Right atrium auricular region (tissue), 2 donors: ENCODE measurements at places on chromosomes 7 and 10. TPM values are rescaled to one million over a fixed set of nuclear protein-coding genes. Genes with fewer than 3 reads are reported as not detected.

COX19 gene
- 5.5 TPM for total RNA-seq

AKR1C3 gene
- total RNA-seq: 42.1 TPM

KIF11 gene
- 1.4 TPM for total RNA-seq

ARHGAP21 gene
- 45.0 TPM for total RNA-seq

XRCC2 gene
- total RNA-seq: 0.48 TPM

- DNase-seq: no peak
- H3K4me1 ChIP-seq: peaks cover 6% of the 10 kb centered on the region
- no peak overlapping the region for H3K27ac ChIP-seq
- no peaks in the 10 kb centered on the region for H3K36me3 ChIP-seq
- no peaks in the 10 kb centered on the region for H3K27me3 ChIP-seq
Observed at GRCh38 chr10:22597138-22597537, 117.2 kb downstream of the PIP4K2A start.

DNA sequence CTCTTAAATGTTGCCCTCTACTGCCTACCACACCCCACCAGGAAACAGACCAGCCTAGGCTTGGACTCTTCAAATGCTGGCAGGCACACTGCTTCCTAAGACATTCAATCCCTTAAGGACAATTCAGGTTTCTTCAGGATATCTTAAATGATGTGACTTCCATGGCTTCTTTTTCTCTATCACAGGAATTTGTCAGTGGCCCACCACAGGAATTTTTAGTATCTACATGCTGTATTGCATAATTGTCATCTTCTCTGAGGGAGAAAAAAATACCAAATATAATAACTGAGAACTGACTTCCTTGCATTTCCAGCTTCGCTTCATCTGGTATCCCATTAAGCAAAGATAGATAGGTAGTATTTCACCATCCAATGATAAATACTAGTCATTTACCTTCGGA is 129.3 kb downstream of the WNT2 start:
- H3K27ac ChIP-seq: no peak overlapping the region
- peaks cover 18% of the 10 kb centered on the region for H3K36me3 ChIP-seq
- H3K4me1 ChIP-seq: no peaks in the 10 kb centered on the region
- no peaks in the 10 kb centered on the region for H3K27me3 ChIP-seq
- no peak overlapping the region for H3K4me3 ChIP-seq
- DNase-seq: no peak

DNA sequence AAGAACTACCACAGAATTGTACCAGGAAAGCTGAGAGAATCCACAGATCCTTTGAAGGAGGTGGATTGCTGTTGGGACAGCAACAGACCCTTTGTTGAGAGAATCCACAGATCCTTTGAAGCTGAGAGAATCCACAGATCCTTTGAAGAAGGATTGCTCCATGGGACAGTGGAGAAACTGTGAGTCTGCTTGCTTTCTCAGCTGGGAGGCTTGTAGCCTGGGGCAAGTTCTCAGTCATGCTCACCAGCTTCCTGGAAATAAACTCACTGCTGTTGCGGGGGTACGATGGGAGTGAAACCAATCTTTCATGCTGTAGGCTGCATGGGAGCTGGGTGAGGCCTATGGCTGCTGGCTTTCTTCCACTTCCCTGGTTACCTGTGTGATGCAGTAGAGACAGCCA is 106.3 kb downstream of the C7orf25 start:
- H3K27ac ChIP-seq: no peak overlapping the region
- no peaks in the 10 kb centered on the region for H3K36me3 ChIP-seq
- no peak overlapping the region for H3K4me3 ChIP-seq
- no peak for DNase-seq
- H3K4me1 ChIP-seq: no peaks in the 10 kb centered on the region

- H3K36me3 ChIP-seq: no peaks in the 10 kb centered on the region
- no peak for DNase-seq
- H3K27me3 ChIP-seq: no peaks in the 10 kb centered on the region
- no peaks in the 10 kb centered on the region for H3K4me1 ChIP-seq
- H3K27ac ChIP-seq: no peak overlapping the region
- H3K4me3 ChIP-seq: no peak overlapping the region
Observed at GRCh38 chr7:134197345-134197744, 70.2 kb downstream of the LRGUK start.

DNA sequence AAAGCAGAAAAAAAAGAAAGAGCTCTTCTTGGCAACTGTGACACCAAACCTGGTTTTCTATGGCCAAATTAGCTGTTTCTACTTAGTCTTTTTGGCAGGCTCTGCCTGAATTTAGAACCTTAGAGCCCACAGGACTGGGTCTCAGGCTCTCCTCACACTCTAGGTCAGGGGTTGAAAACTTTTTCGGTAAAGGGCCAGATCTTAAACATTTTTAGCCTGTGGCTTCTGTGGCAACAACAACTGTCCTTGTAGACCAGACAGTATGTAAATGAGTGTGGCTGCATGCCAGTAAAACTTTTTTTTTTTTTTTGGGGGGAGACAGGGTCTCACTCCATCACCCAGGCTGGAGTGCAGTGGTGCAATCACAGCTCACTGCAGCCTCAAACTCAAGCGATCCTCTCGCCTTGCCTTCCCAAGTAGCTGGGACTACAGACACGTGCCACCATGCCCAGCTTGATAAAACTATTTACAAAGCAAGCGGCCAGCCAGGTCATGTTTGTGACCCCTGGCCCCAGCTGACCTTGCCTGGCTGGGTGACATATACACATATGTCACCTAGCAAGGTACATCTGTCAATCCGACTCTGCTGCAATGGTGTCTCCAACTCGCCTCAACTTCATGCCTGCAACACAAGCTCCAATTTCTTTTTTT is 17.4 kb downstream of the KPNA7 start:
- no peaks in the 10 kb centered on the region for H3K4me1 ChIP-seq
- no peaks in the 10 kb centered on the region for H3K36me3 ChIP-seq
- H3K4me3 ChIP-seq: no peak overlapping the region
- H3K27ac ChIP-seq: no peak overlapping the region
- no peak for DNase-seq
- H3K27me3 ChIP-seq: no peaks in the 10 kb centered on the region

DNA sequence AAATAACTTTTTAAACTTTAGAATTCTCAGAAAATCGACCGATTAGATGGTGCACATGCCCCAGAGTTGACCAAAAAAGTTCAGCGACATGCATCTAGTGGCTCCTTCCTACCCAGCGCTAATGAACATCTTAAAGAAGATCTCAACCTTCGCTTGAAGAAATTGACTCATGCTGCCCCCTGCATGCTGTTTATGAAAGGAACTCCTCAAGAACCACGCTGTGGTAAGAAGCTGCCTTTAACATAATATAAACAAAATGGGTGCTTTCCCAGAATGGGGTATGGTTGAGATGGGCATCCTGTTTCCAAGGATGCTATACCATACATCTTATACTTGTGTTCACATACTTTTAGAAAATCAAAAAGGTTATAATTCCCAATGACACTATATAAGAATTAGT is 24.6 kb downstream of the GLRX3 start:
- H3K36me3 ChIP-seq: peaks cover 44% of the 10 kb centered on the region
- no peak overlapping the region for H3K27ac ChIP-seq
- no peak overlapping the region for H3K4me3 ChIP-seq
- DNase-seq: no peak
- no peaks in the 10 kb centered on the region for H3K27me3 ChIP-seq

DNA sequence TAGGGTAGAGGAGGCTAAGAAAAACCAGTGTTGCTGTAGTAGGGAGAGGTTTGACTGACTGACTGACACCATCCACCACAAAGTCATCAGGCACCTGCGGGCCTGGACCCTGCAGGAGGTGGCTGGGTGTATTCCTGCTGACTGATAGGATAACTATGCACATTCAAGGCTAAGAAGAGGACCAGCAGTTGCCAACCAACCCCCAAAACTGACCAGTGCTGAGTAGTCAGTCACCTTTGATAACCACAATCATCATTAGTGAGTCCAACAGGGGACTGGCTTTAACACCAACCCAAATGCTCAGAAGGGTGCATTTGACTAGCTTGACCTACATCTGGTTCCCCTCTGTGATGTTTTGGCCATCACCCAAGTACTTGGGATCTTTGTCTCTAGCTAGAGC is 30.5 kb downstream of the PLXNA4 start:
- no peak for DNase-seq
- no peak overlapping the region for H3K4me3 ChIP-seq
- H3K27me3 ChIP-seq: no peaks in the 10 kb centered on the region

- no peaks in the 10 kb centered on the region for H3K36me3 ChIP-seq
- no peak for DNase-seq
- no peaks in the 10 kb centered on the region for H3K4me1 ChIP-seq
- H3K27ac ChIP-seq: no peak overlapping the region
- no peak overlapping the region for H3K4me3 ChIP-seq
Observed at GRCh38 chr7:149662591-149663095, 110.7 kb downstream of the ZNF467 start.

- DNase-seq: no peak
- H3K4me1 ChIP-seq: no peaks in the 10 kb centered on the region
- H3K27me3 ChIP-seq: no peaks in the 10 kb centered on the region
- no peak overlapping the region for H3K27ac ChIP-seq
Observed at GRCh38 chr7:18287482-18287881, 208.1 kb upstream of the HDAC9 start.

GRCh38 chr7:85719981-85720953 is 533.4 kb upstream of the SEMA3D start:
- H3K36me3 ChIP-seq: no peaks in the 10 kb centered on the region
- no peak for DNase-seq
- H3K4me3 ChIP-seq: no peak overlapping the region

GRCh38 chr7:45610019-45610418 is 35.9 kb downstream of the ADCY1 start:
- H3K4me1 ChIP-seq: no peaks in the 10 kb centered on the region
- no peak overlapping the region for H3K4me3 ChIP-seq
- peak; percentile 16 for DNase-seq
- no peak overlapping the region for H3K27ac ChIP-seq
- no peaks in the 10 kb centered on the region for H3K27me3 ChIP-seq
- no peaks in the 10 kb centered on the region for H3K36me3 ChIP-seq

- no peak overlapping the region for H3K4me3 ChIP-seq
- no peak overlapping the region for H3K27ac ChIP-seq
- DNase-seq: no peak
- H3K36me3 ChIP-seq: peaks cover 20% of the 10 kb centered on the region
- H3K27me3 ChIP-seq: no peaks in the 10 kb centered on the region
Observed at GRCh38 chr7:28725045-28725642, 233.0 kb downstream of the TRIL start.

DNA sequence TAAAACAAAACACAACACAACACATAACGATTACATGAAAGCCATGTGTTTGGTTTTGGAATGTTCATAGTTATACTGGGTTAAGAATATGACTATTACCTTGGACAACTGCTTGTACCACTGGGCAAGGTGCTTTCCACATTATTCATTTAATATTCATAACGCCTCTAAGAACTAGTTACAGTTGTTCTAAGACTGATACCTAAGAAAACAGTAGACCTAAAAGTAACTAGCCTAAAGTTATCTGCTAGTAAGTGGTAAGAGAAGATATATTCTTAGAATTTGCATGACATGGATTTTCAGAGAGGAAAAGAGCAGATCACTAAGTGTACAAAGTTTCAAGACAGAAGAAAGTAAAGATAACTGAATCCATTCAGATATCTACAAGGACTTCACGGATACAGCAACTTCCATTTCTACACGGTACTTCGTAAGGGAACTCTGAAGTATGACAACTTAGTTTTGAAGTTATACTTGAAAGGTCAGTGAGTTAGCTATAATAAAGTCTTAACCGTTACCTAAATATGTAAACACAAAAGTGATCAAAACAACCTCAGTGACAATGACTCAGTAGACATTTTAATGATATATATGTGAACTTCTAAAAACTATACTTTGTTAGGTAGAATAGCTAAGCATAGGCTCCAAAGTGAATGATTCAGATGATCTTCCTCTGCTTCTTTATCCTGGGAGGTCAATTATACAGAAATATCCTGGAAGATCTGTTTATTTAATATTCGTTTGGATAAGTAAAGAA is 65.1 kb downstream of the MINDY3 start:
- H3K27me3 ChIP-seq: no peaks in the 10 kb centered on the region

DNA sequence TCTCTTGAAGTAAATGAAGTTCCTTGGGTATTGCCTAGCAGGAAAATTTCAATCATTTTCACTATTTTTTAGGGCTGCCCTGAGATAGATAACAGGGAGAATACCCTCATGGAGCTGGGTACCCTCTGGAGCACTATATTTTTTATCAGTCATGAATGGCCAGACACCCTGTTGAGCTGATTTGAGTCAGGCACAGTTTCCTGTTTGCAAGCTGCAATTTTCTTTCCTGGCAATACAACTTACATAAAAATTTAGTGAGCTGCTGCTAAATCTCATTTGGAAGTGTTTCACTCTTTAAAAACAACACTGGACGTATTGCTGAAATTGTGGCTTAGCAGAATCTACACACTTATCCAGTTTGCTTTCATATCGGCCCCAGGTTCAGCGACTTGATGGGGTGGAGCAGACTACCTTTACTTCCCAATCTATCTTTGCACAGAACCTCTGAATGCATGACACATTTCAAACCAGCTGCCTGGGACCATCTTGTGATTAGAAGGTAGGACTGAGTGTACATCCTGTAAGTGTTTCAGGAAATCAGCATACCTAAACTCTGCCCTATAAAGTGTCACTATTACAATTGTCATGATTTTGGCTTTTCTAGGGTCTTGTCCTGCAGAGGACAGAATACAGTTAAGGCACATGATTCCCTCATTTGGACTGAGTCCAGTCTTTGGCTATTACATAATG is 125.7 kb upstream of the FAM3C start:
- H3K36me3 ChIP-seq: no peaks in the 10 kb centered on the region
- H3K4me3 ChIP-seq: no peak overlapping the region
- H3K27ac ChIP-seq: no peak overlapping the region
- no peaks in the 10 kb centered on the region for H3K27me3 ChIP-seq
- DNase-seq: no peak

GRCh38 chr7:84682543-84682942 is 488.0 kb upstream of the SEMA3A start:
- no peaks in the 10 kb centered on the region for H3K4me1 ChIP-seq
- no peak overlapping the region for H3K4me3 ChIP-seq
- H3K36me3 ChIP-seq: no peaks in the 10 kb centered on the region
- no peaks in the 10 kb centered on the region for H3K27me3 ChIP-seq
- H3K27ac ChIP-seq: no peak overlapping the region

DNA sequence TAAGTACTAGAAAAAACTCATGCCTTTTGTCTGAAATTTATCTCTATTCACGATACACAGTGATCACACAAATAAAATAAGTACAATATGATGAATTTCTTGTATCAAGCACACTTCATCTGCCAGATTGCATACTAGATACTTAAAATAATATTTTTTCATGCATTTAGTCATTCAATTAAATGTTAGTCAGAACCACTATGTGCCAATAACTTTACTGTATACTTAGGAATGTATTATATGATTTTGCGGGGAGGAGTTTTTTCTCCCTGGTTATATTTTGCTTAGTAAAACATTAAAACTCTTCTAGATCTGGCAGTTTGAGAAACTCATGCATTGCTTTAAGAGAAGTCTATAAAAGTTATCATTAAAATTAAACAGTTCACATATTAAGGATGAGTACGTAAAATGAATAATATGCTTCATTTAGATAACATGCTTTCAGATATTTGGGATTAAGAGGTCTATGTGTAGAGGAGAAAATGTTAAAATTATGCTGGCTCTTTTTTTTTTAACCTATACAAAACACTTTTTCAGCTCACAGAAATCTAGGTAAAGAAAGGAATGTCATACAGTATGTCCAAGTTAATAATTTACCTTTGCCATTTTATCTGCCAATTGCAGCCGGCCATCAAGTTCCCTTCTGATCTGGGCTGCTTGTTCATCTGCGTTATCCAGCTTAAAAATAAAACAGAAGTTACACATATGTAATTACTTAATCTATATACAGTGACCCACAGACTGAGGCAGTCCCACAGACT is 70.1 kb downstream of the RNF133 start:
- no peak overlapping the region for H3K27ac ChIP-seq
- H3K36me3 ChIP-seq: no peaks in the 10 kb centered on the region

GRCh38 chr7:70477036-70478010 is 654.6 kb upstream of the GALNT17 start:
- no peak overlapping the region for H3K4me3 ChIP-seq
- H3K27me3 ChIP-seq: no peaks in the 10 kb centered on the region
- DNase-seq: no peak
- no peaks in the 10 kb centered on the region for H3K4me1 ChIP-seq
